ENCODE measurements at places on chromosomes 12 and 14. TPM values are rescaled to one million over a fixed set of nuclear protein-coding genes. Genes with fewer than 3 reads are reported as not detected.

The KLRG1 gene
- 0.40 TPM for polyA plus RNA-seq

The BIN2 gene
- not detected for polyA plus RNA-seq

The PAX9 gene
- 1.00 TPM for polyA plus RNA-seq

The ACSM4 gene
- polyA plus RNA-seq: not detected

The LRFN5 gene
- not detected for polyA plus RNA-seq

The SIRT4 gene
- 0.77 TPM for polyA plus RNA-seq

The RPL10L gene
- not detected for polyA plus RNA-seq

The WNT1 gene
- polyA plus RNA-seq: not detected

The CDKN1B gene
- 4.7 TPM for polyA plus RNA-seq

The PYGL gene
- 132 TPM for polyA plus RNA-seq

The RPS26 gene
- polyA plus RNA-seq: 2,291 TPM

The ST8SIA1 gene
- polyA plus RNA-seq: 0.70 TPM

The GZMH gene
- not detected for polyA plus RNA-seq

The NR4A1 gene
- 0.44 TPM for polyA plus RNA-seq

The KRT76 gene
- not detected for polyA plus RNA-seq

The SDR9C7 gene
- not detected for polyA plus RNA-seq

The MFAP5 gene
- polyA plus RNA-seq: 17.7 TPM

The ADAMTS20 gene
- not detected for polyA plus RNA-seq

The IL26 gene
- polyA plus RNA-seq: not detected

The DTX3 gene
- polyA plus RNA-seq: 2.9 TPM

The UTP20 gene
- 10.1 TPM for polyA plus RNA-seq

The CLEC4D gene
- polyA plus RNA-seq: not detected

The LRIG3 gene
- 28.7 TPM for polyA plus RNA-seq

The CLEC9A gene
- not detected for polyA plus RNA-seq

The KLRC3 gene
- polyA plus RNA-seq: not detected

The NUDT14 gene
- 19.8 TPM for polyA plus RNA-seq

The ANG gene
- polyA plus RNA-seq: 4.1 TPM

The TDRD9 gene
- polyA plus RNA-seq: 0.06 TPM

The ZNF705A gene
- polyA plus RNA-seq: not detected

The PPP1CC gene
- polyA plus RNA-seq: 80.4 TPM

The MEG3 gene
- polyA plus RNA-seq: 20.8 TPM

The RSRC2 gene
- 20.5 TPM for polyA plus RNA-seq

The DHRS2 gene
- 0.46 TPM for polyA plus RNA-seq

The KRT80 gene
- polyA plus RNA-seq: 1.2 TPM

The FLRT2 gene
- polyA plus RNA-seq: 32.7 TPM

Data from mammary epithelial cell (primary cell).